ENCODE measurements at places on chromosomes 3 and 15.

GRCh38 chr3:108420926-108421325 lies 89.5 kb downstream of the MYH15 start:
- no peak for DNase-seq

DNA sequence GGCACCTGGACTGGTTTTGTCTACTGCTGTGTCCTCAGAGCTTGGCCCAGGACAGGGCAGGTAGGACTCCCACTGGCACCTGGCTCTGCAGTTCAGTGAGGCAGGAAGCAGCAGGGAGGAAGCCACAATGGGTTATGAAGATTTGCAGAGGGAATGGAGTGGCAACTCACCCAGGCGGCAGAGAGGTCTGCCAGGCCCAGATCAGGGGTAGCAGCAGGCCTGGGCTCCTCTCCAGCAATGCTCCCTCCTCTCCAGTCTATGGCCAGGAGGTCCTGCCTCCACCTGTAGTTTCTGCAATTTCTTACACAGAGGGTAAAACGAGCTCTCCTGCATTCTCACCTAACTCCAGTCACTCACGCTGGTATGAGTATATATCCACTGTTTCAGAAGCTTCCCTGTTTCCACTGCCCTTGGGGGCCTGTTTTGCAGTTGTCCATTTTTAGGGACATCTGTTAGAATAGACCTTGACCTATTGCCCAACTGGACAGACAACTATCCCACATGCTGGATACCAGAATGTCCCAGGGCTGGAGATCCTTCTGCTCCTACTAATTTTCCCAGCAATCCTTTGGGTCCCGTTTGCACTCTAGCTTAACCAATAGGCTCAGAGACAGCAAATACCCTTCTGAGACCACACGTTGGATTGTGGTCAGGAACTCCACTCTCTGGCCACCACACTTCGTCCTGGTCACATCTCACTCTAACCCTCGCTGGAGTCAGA lies 35.2 kb downstream of the HMCES start:
- DNase-seq: no peak

GRCh38 chr3:139827833-139828232 lies 107.2 kb upstream of the CLSTN2 start:
- DNase-seq: no peak

- no peak for DNase-seq
Observed at GRCh38 chr3:122052968-122053367, 2.2 kb upstream of the CD86 start.

GRCh38 chr3:168973897-168974296 lies 689.6 kb downstream of the MECOM start:
- DNase-seq: no peak

DNA sequence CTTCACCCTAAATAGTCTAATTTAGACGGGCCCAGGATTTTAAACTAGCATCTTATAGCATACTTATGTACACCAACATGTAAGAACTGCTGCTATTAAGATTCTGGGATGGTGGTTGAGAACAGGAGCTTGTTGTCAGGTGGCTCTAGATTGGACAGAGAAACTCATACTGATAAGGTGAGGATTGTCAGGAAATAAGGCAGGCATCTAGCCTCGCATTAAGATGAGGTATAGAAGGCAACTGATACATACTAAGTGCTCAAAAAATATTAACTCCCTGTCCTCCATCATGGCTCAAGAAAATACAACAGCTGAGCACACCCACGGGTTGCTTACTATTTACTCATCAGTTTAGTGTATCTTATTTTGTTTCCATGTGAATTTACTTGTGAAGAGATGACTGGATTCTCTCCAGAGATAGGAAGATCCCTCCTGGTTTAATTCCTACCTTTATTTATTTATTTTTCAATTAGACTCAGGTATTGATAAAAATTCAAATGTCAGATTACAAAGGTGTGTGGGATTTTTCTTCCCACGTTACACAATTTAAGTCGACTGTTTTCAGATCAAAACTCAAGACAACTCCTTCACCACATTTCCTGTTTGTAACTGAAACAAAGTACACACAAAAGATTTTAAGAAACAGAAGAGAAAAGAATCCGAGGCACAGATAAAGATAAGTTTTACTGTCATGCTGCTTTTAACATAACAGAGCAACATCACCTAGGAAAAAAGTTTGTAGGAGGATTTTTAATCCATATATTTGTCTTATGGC lies at the start of gene TRAT1:
TRAT1 (plus strand) TSS at position 664 of the 775 bp plus-strand sequence. CDS start 142 bp downstream, outside the sequence.
- DNase-seq: no peak

- no peak for DNase-seq
Observed at GRCh38 chr3:713006-713621, 379.7 kb upstream of the CNTN6 start.

DNA sequence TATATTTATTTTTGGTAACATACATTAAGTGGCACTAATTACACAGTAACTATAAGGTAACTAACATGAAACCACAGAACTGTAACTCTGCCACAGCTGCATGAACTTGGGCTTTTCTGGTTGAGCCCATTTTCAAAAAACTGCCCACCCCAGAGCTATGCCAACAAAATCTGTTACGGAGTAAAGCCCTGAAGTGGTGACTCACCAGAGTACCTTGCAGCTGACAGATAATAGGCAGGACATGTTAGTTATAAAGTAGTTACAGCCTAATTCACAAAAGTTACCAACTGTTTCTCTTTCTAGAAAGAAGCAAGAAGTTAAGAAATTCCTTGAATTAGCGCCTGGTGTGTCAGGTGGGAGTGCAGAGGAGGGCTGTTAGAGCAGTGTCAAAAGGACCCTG lies 1.5 kb upstream of the GPX1 start:
- no peak for DNase-seq

DNA sequence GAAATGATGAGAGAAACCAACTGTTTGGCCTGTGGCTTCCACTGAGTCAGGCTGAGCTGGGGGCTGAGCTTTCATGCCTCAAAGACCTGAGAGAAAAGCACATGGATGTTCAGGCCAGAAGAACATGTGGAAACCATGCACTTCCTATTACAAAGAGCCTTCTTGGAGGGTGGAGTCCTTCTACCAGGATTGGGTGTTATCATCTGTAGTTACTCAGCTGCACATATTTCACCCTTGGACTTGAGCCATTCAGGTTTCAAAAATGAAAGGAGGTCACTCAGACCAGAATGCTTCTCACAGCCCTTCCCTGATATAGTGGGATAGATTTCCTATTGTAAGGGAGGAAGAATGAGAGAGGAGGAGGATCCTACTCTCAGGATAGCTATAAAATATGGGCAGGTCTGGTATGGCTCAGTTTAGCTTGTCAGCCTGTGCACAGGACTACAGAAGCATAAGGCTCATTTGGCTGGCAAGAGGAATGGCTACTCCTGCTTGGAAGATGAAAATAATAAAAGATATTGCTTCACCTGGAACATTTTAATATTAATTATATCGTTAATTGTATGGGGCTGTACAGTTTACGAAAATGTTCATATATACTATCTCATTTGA lies 173.6 kb upstream of the TMC3 start:
- DNase-seq: no peak

- no peak for DNase-seq
Observed at GRCh38 chr15:78079298-78080087, 2.0 kb upstream of the TBC1D2B start.

DNA sequence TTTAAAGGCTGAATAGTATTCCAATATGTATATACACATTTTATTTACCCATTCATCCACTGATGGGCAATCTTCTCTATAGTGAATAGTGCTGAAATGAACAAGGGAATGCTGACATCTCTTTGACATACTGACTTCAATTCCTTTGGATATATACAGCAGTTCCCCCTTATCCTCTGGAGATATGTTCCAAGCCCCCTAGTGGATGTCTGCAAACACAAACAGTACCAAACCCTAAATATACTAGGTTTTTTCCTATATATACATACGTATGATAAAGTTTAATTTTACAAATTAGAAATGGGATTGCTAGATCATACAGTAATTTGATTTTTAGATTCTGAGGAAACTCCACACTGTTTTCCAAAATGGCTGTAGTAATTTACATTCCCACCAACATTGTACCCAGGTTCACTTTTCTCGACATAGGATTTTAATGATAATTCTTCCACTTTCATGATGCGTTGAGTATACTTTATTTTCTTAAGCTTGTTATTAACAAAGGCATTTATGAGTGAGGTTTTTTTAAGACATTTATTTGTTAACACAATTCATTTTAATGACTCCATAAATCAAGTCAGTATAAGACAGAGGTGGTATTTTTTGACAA lies 38.2 kb downstream of the VPS13C start:
- DNase-seq: no peak

GRCh38 chr3:152076148-152076547 lies 192.6 kb upstream of the MBNL1 start:
- no peak for DNase-seq
